ENCODE measurements at places on chromosomes 3 and 15.

GRCh38 chr15:73028831-73029451, 23.3 kb upstream of the NEO1 start:
- H3K27ac ChIP-seq = no peak overlapping the region
- H3K4me1 ChIP-seq = no peaks in the 10 kb centered on the region
- H3K36me3 ChIP-seq = no peaks in the 10 kb centered on the region
- DNase-seq = no peak

DNA sequence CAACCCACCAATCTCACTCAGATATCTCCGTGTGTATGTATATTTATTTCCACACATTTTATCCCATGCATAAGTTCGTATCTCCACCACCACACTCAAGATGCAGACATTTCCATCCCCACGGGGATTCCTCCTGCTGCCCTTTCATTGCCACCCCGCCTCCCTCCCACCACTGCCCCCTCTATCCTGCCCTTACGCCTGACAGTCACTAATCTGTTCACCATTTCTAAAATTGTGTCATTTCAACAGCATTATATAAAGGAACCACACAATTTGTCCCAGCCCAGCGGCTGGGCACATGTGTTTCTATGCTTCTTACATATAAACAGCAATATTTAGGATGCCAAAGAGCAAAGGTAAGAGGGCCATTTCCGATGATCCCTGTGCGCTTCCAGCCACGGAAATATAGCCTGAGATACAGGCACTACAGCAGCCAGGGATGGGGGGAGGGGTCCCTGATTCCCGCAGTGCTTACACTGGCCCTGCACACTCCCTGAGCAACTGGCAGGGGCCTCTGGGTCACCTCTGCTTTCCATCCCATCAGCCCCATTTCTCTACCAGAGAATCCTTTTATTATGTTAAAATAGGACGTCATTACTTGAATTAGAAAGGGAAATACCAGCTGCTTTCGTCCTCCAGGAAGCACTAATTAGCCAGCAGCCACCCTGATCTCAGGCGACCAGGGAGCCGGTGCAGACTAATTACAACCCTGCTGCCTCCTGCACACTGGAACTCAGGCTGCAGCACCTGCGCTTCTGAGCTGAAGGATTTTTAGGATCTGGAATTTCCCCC, 372.0 kb upstream of the ATP10A start:
- no peak overlapping the region for H3K27ac ChIP-seq
- no peaks in the 10 kb centered on the region for H3K27me3 ChIP-seq
- H3K36me3 ChIP-seq = no peaks in the 10 kb centered on the region
- no peak for DNase-seq

GRCh38 chr3:97719156-97719821, 45.3 kb upstream of the ARL6 start:
- H3K4me1 ChIP-seq = no peaks in the 10 kb centered on the region
- no peaks in the 10 kb centered on the region for H3K36me3 ChIP-seq
- H3K4me3 ChIP-seq = peak overlapping the region; percentile 38

DNA sequence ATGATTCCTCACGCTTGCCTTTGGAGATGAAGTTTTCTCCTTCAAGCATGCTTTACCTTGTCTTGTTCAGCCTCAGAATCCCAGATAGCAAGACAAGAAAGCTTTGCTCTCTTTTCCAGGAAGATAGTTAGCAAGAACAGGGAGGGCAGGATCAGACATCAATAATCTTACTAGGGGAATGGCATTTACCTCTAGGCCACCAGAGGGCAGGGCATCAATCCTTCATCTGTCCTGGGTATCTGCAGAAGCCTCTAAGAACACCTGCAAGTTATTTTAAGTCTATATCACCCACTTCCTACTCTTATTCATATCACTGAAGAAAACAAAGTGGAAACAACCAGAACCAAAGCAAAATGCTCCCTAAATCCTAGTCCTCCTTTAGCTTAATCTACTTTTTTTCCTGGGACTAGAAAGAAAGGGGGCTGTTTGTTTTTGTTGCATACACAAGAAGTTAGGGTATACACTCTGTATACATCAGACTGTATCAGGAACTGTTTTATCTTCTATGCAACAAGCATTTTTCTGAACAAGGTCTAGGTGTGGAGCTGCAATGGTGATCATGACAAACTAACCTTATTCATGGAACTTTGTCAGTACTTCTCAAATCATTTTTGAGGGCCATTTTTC, 862.5 kb downstream of the CADM2 start:
- no peaks in the 10 kb centered on the region for H3K36me3 ChIP-seq
- no peak overlapping the region for H3K4me3 ChIP-seq
- H3K27me3 ChIP-seq = no peaks in the 10 kb centered on the region
- DNase-seq = no peak

- no peak overlapping the region for H3K4me3 ChIP-seq
- H3K27me3 ChIP-seq = no peaks in the 10 kb centered on the region
- DNase-seq = no peak
These were observed 229.7 kb upstream of the ICE2 start for GRCh38 chr15:60708684-60709083.

- no peak for DNase-seq
- H3K36me3 ChIP-seq = no peaks in the 10 kb centered on the region
- H3K27ac ChIP-seq = no peak overlapping the region
- no peak overlapping the region for H3K4me3 ChIP-seq
- peaks cover 22% of the 10 kb centered on the region for H3K4me1 ChIP-seq
- H3K27me3 ChIP-seq = no peaks in the 10 kb centered on the region
These were observed 374.3 kb upstream of the TGFBR2 start for GRCh38 chr3:30232142-30232541.

GRCh38 chr3:141237701-141238521, 6.3 kb downstream of the PXYLP1 start:
- peaks cover 10% of the 10 kb centered on the region for H3K4me1 ChIP-seq
- peak overlapping the region; percentile 29 for H3K4me3 ChIP-seq
- H3K27me3 ChIP-seq = no peaks in the 10 kb centered on the region
- DNase-seq = no peak
- H3K27ac ChIP-seq = peak overlapping the region; percentile 75
- no peaks in the 10 kb centered on the region for H3K36me3 ChIP-seq
